ENCODE measurements at places on chromosomes 1 and 21. TPM values are rescaled to one million over a fixed set of nuclear protein-coding genes. Genes with fewer than 3 reads are reported as not detected.
A peak's percentile ranks its signal among the peaks of the same experiment; 100 is the strongest.

GRCh38 chr1:11991969-11992676, 11.9 kb downstream of the MFN2 start:
- DNase-seq = no peak

DNA sequence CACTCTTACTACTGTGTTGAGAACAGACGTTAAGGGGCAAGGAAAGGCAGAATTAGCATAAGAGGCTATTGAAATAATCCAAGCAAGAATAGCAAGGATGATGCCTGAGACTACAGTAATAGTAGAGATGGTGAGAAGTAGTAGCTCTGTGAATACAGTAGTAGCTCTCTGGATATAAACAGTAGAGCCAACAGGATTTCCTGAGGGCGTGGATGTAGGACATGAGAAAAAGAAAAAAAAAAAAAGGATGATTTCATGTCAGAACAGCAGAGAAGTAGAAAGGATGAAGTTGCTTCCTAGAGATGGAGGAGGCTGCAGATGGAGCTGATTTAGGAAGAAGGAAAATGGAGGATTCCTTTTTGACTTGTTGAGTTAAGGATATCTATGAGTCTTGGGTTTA, 112.3 kb downstream of the OMA1 start:
- DNase-seq = no peak

GRCh38 chr1:121483961-121484424, 299.2 kb downstream of the SRGAP2C start:
- peak; percentile 74 for DNase-seq

- no peak for DNase-seq
These were observed 99.8 kb upstream of the HOOK1 start for GRCh38 chr1:59714966-59715365.

GRCh38 chr1:7902478-7903085, 38.1 kb downstream of the TNFRSF9 start:
- peak; percentile 69 for DNase-seq

DNA sequence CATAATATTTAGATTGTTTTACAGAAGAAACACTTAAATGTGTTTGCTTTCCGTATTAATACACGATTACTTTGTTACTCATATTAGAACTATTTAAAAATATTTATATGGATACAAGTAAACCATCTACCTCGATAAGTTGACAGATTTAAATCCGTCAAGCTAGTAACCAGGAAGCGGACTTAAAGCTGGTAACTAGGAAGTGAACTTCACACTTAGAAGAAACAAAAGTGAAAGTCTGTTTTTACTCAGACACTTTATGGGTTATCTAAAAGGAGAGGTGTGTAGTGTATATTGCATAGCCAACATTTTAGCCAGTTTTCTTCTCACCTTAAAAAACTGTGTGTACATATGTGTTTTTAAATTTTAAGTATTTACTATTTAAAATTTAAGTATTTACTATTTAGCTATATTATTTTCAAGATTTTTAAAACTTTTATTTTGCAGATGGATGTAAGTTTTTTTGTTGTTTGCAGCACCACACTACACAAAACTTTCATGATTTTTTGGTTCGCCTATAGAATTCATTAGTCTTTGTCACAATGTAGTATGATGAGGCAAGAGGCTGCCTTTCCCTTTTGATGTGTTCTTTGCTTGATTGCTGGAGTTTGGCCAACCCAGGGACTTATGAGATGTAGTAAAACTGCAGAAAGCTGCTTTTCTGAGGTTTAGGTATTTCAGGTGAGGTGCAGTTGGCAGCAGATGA, 2.7 kb downstream of the USP25 start:
- peak; percentile 86 for DNase-seq

DNA sequence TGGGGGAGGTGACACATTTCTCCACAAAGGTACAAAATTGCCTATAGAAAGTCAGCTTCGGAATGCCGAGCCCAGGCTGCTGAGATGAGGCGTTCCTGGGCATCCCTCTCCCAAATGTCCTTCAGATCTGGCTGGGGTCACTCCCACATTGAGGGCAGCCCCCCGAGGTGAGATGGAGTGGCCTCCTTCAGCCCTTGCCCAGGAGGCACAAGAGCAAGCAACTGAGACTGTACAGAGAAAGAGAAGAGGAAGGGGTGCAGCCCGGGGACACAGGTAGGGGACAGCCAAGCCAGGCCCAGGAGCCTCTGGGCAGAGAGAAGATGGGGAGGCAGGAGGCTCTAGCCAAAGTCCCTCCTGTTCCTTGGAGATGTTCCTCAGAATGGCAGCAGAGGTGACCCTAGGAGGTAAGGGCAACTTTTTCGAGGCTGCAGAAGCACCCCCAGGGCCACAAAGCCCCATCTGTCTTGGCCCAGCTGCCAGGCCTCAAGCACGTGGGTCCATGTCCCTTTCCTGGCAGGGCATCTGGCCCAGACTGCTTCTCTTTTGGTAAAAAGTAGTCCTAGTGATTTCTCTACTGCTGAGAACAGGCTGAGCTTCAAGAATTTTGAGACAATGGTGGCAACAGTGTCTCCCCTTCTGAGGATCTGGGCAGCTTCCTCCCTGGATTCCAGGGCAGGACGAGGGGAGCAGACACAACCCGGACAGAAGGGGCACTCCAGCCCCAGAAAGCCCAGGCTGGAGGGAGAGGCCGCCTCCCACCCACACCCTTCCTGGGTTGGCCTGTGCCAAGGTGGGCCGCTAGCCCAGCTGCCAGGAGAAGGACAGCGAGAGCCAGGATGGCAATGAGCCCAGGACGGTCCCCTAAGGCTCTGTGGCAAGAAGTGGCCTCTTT, 68.0 kb downstream of the LRRN2 start:
- no peak for DNase-seq

DNA sequence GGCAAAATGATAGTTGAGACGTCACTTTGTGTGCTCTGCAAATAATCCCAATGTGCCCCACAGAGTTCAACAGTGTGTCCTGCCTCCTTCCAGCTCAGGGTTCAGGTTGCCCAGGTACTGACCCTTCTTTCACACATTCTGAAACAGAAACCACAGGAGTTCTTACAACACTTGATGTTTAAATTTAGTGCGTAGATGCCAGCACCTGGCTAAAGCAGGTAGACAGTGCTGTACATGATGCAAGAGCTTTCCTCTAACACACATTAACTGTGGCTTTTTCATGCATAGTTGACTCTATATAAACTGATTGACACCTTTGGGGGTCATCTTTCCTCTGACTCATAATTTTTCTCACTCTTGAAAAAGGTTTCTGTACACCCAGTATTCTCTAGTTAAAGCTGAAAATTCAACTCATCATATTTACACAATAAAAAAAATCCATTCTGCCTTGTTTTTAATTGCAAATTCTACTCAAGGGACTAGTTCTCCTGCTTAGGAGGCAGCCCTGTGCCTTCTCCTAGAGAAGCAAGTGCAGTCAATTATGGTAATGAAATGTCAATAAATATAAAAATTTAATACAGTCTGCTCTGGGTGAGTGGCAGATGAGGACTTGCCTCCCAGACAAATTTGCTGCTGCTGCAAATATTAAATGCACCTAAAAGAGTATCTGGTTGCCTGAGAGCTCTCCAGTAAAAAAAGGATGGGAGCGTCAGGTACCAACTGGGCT, 91.4 kb downstream of the NR5A2 start:
- DNase-seq = no peak

Gene SPTA1
- 2.4 TPM for total RNA-seq
